T-helper 17 cell (primary cell): ENCODE measurements at places on chromosomes 4 and X.

DNA sequence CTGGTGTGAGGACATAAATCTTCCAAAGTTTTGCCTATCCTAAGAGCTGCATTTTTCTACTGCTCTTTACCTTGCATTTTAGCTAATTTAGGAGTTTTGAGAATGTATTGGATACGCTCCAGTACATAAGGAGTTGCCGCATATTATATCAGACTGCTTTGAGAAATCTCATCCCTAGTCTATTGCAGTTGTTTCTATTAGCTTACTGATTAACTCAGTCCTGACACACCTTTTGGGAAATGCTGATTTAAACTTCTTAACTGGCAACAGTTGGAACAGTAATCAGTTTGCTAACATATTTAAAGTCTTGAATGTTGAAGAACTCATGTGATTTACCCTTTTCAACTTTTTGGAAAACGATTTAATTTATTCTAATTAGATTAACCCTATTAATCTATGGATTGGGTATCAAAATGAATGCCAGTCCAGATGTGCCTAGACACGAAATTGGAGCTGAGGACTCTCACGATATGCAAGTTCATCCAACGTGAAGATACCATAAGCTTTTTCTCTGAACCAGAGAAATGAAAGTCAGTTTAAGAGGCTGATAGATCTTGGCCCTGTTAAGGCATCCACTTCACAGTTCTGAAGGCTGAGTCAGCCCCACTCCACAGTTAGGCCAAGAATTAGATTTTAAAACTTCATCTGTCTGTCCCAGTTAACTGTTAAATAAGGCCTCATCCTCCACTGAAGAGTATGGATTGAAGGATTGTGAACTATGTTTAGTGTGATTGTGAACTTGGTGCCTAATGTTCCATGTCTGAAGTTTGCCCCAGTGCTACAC, 90.0 kb downstream of the MAOA start:
- no peak for DNase-seq

- no peak for DNase-seq
These were observed 176.3 kb downstream of the ENOX2 start for GRCh38 chrX:130726661-130727060.

GRCh38 chr4:110183643-110184042, 14.8 kb downstream of the ELOVL6 start:
- no peak for DNase-seq

DNA sequence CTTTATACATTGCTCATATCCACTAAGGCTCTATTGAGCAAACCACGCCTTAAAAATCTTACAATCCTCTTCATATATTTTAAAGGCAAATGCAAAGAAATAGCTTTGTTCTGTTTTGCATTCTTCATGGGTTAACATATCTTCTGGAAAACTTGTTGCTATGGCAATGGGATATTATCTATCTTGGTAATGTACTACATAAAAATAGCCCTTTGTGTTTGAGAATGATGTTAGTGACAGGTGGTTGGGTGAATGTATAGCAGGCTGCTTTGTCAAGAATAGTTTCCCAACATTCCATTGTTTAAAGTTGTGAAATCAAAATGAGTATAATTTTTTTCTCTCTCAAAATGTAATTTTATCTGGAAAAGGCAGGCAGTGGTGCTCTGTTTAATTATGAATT, 16.8 kb downstream of the REPS2 start:
- DNase-seq: no peak

GRCh38 chrX:128334821-128335220, 282.6 kb upstream of the ACTRT1 start:
- no peak for DNase-seq

DNA sequence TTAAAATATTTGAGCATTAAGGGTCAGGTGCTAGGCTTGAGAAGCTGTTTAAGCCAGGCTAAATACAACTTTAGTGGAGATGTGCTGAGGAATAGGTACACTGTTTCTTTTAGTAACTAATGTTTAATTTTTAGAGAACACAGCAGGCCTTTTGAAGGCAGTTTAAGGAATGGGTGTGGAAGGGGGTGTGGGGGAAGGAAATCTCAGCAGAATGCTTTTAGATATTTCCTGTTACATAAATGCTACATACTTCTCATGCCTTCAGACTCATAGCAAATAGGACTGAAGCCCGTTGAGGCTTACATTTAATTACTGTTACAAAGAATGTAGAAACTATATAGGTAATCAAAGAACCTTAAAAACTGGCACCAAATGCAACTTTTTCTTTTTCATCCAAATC, 66.3 kb downstream of the WWC2 start:
- DNase-seq: no peak

GRCh38 chr4:8165374-8165896, 6.8 kb upstream of the ABLIM2 start:
- DNase-seq: no peak
